ENCODE measurements at places on chromosomes 13 and 19. TPM values are rescaled to one million over a fixed set of nuclear protein-coding genes. Genes with fewer than 3 reads are reported as not detected.
A peak's percentile ranks its signal among the peaks of the same experiment; 100 is the strongest.

DNA sequence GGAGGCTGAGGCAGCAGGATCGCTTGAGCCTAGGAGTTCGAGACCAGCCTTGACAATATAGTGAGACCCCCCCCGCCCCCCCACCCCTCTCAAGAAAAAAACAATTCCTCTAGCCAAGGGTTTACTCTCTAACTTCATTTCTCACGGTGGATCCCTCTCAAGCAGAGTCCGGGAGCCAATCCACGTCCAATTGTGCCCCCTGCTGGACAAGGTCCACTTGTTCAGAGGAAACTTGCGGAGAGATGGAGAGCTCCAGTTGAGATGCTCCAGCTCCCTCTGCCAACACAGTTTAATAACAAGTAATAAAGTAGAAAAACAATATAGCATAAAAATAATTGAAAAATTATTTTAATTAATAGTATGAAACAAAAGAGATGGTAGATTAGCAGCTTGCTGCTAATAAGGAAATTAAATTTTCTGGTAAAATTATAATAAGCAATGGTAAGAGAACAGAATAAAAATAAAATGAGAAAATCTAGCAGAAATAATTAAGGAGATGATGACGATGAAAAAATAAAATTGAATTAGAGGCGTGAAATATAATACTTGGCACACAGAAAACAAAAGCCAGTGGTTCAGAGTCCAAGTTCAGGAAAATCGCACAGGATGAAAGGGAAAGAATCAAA is 14.5 kb upstream of the SIGLEC14 start:
- DNase-seq, result peak; percentile 81

DNA sequence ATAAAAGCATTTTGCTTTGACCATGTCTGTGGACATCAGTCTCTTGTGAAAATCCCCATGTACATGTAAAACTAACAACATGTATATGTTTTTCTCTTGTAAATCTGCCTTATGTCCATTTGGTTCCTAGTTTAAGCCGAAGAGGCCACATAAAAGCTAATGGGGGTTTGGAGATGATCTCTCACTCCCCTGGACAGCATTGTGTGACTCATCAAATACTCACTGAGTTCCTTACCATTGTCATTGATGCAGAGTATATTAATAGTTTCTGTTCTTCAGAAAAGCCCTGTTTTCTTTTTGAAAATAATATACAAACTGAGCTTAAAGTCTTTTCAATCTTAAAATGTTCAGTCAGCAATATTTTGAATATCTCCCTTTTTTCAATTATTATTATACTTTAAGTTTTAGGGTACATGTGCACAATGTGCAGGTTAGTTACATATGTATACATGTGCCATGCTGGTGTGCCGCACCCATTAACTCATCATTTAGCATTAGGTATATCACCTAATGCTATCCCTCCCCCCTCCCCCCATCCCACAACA is 536.7 kb upstream of the HTR2A start:
- no peak for DNase-seq

- DNase-seq, result no peak
These were observed 84.1 kb upstream of the ABCC4 start for GRCh38 chr13:95385373-95385772.

- DNase-seq, result no peak
These were observed 18.1 kb downstream of the NKPD1 start for GRCh38 chr19:45142726-45143110.

- DNase-seq, result no peak
These were observed 2.4 kb upstream of the APOC4 start for GRCh38 chr19:44939668-44940067.

DNA sequence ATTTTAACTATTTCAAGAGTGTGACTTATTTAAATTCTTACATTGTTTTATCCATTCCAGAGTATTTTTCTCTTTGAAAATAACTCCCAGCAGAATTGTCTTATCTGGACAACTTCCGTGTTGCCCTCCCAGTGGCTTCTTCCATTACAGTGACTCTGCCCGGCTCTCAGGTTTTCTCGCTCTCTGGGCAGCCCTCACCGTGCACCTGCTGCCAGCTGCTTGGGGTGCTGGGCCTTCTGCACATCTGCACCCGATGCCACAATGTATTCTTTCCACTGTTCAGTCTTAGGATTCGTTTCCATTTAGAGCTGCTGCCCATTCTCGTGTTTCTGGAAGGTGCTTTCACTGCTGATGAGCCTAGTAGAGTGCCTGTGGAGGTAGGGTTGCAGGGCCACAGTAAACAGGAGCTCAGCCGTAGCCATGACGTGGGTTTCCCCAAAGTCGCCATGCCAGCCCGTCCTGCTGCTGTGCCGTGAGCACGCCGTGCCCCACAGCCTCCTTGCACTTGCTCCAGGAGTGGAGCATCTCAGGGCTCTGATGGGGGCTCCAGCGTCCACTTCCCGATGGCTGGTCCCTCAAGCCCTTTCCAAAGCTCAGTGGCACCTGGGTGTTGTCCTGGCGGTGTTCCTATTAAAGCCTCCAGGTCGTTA is 46.1 kb upstream of the DCUN1D2 start:
- no peak for DNase-seq

DNA sequence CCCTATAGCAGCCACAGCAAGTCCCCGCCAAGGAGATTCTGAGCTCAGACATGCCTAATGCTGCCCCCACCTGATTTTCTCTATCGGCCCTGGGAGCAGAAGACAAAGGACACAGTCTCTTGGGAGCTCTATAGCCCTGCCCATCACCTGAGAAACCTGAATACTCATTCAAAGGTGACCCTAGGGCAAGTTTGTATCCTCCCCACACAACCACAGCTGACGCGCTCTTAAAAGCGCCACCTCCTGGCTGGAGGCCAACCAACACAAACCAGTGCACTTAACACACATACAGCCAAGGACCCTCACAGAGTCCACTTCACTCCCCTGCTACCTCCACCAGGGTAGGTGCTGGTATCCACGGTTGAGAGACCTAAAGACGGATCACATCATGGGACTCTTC is 8.8 kb upstream of the IGFL4 start:
- DNase-seq, result no peak

DNA sequence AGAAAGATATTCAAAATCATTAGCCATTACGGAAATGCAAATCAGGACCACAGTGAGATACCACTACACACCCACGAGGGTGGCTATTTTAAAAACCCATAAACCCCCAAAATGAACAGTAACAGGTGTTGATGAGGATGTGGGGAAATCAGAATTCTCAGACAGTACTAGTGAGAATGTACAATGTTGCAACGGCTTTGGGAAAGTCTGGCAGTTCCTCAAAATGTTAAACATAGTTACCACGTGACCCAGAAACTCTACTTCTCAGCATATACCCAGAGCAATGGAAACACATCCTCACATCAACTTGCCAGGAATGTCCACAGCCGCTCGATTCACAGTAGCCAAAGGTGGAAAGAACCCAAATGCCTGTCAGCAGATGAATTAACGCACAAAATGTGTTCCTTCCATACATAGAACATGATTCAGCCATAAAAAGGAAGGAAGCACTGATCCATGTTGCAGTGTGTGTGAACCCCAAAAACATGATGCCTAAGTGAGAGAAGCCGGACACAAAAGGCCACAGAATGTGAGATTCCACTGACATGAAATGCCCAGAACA is 7.0 kb downstream of the PLVAP start:
- DNase-seq, result no peak

DNA sequence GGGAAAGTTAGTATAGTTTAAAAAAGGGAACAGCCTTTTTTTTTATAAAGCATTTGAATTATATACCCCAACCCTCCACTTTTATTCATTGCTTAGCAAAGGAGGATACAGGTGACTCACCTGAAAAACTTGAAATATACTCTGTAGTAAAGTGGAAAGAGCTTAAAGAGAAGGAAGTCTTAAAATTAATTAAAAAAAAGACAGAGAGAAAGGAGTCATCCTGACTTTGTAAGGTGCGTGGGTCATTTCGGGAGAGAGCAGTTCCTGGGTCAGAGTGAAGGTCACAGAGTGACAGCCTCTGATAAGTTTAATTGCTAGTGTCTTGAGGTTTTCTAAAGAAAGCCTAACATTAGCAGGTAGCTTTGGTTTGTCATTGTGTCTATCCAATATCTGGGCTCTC is 310.3 kb downstream of the KLF5 start:
- no peak for DNase-seq

- no peak for DNase-seq
These were observed 329.8 kb upstream of the GPC6 start for GRCh38 chr13:92896842-92897241.

GRCh38 chr13:29105779-29106178 is 285.6 kb downstream of the MTUS2 start:
- DNase-seq, result no peak

The ZNF382 gene
- polyA plus RNA-seq, result 2.6 TPM

The ZNF528 gene
- 15.1 TPM for polyA plus RNA-seq

The KLK10 gene
- not detected for polyA plus RNA-seq

The WDR87 gene
- not detected for polyA plus RNA-seq

The ADGRE1 gene
- 0.09 TPM for polyA plus RNA-seq
